ENCODE measurements at places on chromosomes 1 and 21.

DNA sequence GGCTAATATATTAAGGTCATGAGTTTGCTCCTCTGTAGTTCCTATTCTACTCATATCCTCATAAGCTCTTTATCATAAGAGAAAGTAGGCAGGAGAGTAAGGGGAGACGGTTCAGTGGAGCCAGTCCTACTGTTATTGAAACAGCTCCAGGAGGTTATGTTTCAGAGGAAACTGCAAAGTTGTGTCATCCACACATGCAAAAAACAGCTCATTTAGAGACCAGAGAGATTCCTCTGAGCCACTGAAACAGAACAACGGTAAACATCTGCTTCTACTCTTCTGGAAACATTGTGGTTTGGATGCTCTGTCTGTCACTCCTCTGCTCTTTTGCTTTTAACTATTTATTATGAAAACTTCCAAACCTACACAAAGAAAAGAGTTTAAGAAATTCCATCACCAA is 66.3 kb upstream of the PPP2R5A start:
- DNase-seq, result no peak

GRCh38 chr1:8424539-8425116 is 106.7 kb downstream of the SLC45A1 start:
- DNase-seq, result no peak

DNA sequence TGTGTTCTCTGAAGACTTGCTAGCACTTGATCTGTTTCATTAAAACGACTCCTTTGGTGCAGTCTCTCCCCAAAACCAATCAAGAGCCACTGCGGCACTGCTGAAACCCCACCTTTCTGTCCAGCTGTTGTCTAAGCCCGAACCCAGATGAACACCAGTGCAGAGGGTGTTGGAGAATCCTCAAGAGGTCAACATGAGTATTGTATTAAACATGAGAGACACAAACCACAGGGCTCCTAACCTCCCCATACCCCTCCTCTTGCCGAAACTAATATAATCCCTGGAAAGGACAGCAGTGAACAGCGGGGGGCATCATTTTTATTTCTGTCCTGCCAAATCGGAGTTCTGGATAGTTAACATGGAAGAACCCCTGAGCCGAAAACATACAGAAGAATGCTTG is 333.9 kb downstream of the CAMTA1 start:
- no peak for DNase-seq

DNA sequence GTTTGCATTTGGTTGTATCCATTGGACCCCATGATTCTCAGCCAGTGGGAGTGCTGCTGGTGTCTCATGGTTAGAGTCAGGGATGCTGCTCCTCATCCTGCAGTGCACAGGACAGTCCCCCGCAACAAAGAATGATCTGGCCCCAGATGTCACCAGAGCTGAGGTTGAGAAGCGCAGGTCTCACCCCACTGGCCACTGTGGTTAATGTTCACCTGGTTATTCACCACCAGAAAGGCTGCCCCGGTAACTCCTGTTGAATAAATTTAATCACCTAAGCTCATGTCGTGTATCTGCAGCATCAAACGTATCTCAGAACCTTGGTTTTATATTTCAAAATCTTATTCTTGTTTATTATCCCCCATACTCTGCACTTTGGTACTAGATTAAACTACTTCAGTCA is 75.8 kb downstream of the ATP5PO start:
- no peak for DNase-seq

- DNase-seq, result no peak
These were observed 314 bp downstream of the DPH5 start for GRCh38 chr1:101025283-101025656.

DNA sequence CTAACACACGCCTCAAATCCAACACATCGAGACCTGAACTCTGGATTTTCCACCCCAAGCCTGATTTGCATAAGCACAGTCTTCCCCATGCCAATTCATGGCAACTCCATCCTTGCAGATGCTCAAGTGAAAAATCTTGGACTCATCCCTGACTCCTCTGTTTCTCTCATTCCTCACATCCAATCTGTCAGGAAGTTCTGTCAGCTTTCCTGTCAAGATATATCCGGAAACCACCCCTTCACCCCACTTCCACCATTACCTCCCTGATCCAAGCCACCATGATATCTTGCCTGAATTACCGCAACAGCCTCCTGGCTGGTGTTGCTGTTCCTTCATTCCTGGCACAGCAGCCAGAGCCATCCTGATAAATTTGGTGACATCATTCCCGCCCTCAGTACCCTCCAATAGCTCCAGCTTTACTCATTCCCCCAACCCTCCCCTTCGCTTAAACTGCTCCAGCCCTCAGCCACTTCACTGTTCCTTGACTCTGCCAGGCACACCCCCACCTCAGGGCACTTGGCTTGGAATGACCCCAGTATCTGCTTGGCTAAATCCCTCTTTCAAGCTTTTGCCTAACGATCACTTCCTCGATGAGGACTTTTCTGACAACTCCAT is 17.4 kb downstream of the TCEA3 start:
- no peak for DNase-seq

DNA sequence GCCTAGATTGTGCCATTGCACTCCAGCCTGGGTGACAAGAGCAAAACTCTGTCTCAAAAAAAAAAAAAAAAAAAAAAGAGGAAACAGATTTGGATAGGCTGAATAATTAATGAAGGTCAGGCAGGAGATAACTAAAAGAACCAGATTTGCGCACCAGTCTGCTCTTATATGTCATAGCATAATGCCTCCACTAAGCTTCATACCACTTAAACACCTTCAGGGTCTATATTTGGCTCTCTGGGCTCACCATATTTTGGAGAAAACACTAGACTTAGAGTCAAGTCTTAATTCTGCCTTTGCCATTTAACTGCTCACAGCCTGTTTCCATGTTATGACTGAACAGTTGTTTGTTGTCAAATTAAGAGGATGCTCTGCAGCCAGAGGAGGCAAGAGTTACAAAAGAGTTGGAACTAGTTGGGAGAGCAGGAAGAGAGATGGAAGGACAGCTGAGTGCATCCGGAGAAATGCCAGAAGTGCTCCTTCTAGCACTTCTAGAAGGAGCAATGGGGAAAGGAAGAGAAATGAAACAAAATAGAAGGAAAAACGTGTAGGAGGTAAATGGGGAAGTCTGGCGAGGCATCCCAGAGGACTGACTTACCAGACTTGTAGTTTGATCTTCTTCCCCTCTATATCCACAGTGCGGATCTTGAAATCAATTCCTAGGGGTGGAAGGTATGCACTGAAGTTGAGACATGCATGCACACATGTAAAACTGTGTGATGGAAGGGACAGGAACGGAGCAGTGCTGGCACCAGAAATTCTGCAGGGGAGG is 1.8 kb downstream of the RAB13 start:
- no peak for DNase-seq

- DNase-seq, result peak; percentile 42
These were observed 50.4 kb upstream of the RIPK4 start for GRCh38 chr21:41817228-41817627.

- no peak for DNase-seq
These were observed 199.1 kb upstream of the TMPRSS15 start for GRCh38 chr21:18602711-18603110.

All from GM18507 (cell line).